ENCODE measurements at places on chromosomes 7 and 10. TPM values are rescaled to one million over a fixed set of nuclear protein-coding genes. Genes with fewer than 3 reads are reported as not detected.

Gene TET1
- polyA plus RNA-seq: 14.9 TPM

- DNase-seq: no peak
- H3K36me3 ChIP-seq: no peaks in the 10 kb centered on the region
- peaks cover 15% of the 10 kb centered on the region for H3K27me3 ChIP-seq
- no peak overlapping the region for H3K4me3 ChIP-seq
- H3K4me1 ChIP-seq: no peaks in the 10 kb centered on the region
Measured at GRCh38 chr10:633279-634245, 55.9 kb downstream of the DIP2C start.

DNA sequence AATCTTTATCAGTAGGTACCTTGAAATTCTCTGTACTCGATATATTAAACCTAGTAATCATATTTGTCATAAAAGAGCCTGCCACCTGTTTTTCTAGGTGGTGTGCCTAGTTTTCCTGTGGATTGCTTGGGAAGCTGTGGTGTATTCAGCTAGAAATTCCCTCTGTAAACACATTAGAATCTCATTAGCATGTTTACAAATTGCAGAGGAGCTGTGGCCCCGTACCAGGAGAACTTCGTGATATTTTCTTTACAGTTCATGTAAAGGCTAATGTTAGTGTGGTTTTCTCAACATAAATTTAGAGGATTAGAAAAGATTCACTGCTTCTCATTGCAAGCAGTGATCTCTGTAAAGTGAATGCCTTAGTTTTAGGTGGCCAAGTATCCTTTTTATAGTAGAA lies 144.7 kb downstream of the CCSER2 start:
- no peak overlapping the region for H3K27ac ChIP-seq
- DNase-seq: peak; percentile 24
- no peaks in the 10 kb centered on the region for H3K4me1 ChIP-seq
- H3K4me3 ChIP-seq: no peak overlapping the region

GRCh38 chr7:141563956-141564623 lies 12.9 kb downstream of the AGK start:
- H3K36me3 ChIP-seq: no peaks in the 10 kb centered on the region
- H3K4me1 ChIP-seq: no peaks in the 10 kb centered on the region
- H3K27me3 ChIP-seq: no peaks in the 10 kb centered on the region

All from left lung (tissue), 14 donors.